ENCODE measurements at places on chromosomes 3 and 15.

DNA sequence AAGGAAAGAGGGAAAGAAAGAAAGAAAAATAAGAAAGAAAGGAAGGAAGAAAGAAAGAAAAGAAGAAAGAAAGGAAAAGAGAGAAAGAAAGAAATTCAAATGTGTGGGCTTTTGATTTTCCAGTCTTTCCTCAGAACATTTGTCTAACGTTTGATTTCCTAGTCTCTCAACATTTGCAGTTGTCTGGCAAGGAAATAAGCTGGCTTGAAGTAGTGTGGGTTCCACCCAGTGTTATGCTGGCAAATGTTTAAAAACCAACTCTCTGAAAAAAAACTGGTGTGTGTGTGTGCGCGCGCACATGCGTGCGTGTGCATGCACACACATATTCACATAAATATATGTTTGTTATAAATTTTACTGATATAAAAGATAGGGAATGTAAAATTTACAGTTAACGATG lies 54.6 kb upstream of the C3orf49 start:
- no peak for DNase-seq

DNA sequence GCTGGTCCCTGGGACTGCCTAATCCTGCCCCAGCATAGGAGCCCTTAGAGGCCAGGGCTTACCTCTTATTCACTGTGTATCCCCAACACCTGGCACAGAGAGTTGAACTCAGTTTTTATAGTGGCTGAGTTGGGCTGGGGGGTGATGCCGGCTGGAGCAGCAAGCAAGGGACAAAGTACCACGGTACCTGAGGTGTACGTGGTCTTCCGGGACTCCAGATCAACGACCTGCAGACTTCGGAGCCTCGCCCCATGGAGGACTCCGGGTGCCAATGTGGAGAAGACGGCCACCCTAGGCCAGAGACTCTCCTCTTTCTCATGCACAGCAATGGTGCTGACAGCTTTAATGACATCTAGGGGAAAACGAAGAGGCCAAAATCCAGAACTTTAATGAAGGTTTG lies 8.1 kb downstream of the WDR73 start:
- DNase-seq = no peak

DNA sequence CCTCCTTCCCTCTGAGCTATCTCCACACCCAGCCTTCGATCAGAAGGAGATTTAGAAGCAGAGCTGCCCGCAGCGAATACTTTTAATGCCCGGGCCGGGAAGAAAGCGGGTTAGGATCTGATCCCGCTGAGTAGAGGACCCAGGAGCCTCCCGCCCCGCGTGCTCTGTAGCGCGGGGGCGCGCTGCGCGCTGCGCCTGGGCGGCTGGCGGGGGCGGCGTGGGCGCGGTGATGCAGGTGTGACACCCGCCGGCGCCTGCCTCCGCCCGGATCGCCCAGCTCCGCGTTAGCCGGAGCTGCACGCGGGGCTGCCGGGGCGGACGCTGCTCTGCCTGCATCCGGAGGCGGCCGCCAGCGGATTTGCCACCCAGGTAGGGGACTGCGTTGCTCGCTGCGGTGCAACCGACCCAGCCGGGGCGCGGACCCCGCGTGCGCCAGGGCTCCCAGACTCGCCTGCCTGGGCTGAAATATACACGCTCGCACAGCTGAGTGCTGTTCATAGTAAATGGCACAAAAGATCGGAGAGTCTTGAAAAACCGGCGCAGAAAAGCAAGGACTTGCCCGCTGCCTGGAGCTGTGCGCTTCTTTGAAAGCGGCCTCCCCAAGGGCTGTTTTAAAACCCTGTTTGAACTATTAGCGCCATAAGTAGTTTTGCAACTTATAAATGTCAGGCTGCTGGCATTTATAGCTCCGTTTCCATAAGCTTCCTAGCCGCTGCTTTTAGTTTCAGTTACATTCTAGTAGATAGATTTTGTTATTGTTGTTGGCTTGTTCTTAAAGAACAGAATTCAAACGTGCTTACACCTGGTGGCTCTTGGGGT lies at the start of gene SV2B:
TSS of gene SV2B (plus strand) at position 263 of the 819 bp plus-strand sequence. CDS start 126,007 bp downstream, outside the sequence.
- peak; percentile 40 for DNase-seq

GRCh38 chr15:73284090-73284716 lies 84.6 kb downstream of the HCN4 start:
- no peak for DNase-seq

- DNase-seq = peak; percentile 6
These were observed 98.3 kb downstream of the ANO10 start for GRCh38 chr3:43523454-43524053.

- DNase-seq = no peak
These were observed 192.7 kb downstream of the SUCLG2 start for GRCh38 chr3:67461667-67462142.

DNA sequence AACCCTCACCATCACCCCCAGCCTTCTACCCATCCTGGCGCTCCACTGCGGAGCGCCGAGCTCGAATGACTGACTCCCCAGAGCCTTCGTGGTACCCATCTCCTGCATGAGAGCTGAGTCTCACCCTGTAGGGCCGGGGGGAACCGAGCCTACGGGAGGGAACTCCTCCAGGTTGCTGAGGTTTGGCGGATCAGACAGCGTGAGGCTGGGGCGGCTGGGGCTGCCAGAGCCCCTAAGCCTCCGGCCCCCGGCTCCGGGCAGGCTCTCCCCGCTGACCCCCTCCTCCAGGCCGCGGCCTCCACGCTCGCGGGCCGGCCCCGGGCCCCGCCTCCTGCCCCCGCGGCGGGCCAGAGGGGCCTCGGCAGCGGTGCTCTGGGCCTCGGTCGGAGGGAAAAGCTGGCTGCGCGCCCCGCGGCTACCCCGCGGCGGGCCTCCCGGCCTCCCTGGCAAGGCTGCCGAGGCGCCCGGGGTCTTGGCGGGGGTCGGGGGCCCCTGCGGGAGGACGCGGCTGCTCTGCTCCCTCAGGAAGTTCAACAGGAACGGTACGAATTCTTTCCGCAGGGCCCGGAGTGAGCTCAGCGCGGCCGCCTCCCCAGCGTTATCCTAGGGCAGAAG lies 643 bp downstream of the CDAN1 start:
- peak; percentile 20 for DNase-seq

Data from activated naive CD8-positive, alpha-beta T cell treated with anti-CD3 and anti-CD28 coated beads, Interleukin-2, amount 50 U/mL, for 24 hours (primary cell).